ENCODE measurements at places on chromosomes 7 and 10.

DNA sequence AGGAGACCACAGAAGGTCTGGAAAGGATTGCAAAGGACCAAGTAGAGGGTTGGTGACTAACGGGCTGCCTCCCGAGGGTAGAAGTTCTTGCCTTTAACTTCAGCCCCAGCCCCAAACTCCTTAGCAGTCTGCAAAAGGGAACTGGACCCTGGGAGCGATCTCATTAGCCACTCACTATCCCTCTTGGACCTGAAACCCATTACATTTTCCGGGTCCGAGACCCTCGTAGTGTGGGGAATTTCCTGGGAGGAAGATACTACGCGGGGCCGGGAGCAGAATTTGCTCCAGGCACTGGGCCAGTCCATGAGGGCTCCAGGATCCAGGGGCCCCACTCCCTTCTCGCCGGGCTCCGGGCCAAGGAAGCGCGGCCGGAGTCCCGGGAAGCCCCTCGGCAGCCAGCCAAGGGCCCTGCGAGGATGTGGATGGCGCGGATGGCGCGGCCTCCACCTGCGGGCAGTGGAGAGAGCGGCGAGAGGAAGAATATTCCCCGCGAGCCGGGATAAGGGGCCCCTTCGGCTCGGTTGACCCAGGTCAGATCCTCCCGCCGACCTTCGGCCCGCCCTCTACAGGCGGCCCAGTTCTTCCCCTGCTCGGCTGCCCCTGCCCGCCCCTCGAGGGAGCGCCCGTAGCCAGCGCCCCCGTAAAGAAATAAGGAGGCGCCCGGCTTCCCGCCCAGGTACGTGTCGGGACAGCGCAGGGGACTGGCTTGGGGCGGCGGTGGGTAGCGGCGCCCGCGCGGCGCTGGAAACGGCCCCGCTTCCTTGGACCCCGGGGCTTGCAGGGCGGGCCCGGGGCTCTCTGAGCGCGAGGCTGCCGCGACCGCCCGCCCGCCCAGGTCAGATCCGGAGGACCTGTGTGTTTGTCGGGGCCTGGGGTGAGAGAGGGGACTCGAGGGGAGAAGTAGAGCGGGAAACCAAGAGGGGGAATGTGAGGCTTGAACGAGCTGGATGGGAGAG, at the start of gene MYO3A:
MYO3A (plus strand) TSS at position 577 of the 956 bp plus-strand sequence. CDS start 17,882 bp downstream, outside the sequence.
- DNase-seq: no peak

GRCh38 chr7:102080434-102081243, 206.0 kb upstream of the SH2B2 start:
- DNase-seq: no peak

DNA sequence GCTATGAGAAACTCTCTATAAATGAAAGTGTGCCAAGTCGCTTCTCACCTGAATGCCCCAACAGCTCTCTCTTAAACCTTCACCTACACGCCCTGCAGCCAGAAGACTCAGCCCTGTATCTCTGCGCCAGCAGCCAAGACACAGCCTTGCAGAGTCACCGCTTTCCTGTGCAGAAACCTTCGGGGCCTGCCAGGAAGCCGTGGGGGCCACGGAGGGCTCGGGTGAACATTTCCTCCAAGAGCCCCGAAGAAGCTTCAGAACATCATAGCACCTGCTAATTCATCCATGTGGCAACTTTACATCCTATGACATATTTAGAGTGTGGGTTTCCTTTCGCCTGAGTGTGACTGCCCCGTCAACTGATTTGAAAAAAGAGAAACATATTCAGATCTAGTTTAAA, 55.7 kb upstream of the PRSS58 start:
- DNase-seq: no peak

GRCh38 chr7:102396710-102397019, 502 bp downstream of the PRKRIP1 start:
- DNase-seq: no peak

- no peak for DNase-seq
Measured at GRCh38 chr10:72567421-72567820, 58.5 kb downstream of the MICU1 start.

DNA sequence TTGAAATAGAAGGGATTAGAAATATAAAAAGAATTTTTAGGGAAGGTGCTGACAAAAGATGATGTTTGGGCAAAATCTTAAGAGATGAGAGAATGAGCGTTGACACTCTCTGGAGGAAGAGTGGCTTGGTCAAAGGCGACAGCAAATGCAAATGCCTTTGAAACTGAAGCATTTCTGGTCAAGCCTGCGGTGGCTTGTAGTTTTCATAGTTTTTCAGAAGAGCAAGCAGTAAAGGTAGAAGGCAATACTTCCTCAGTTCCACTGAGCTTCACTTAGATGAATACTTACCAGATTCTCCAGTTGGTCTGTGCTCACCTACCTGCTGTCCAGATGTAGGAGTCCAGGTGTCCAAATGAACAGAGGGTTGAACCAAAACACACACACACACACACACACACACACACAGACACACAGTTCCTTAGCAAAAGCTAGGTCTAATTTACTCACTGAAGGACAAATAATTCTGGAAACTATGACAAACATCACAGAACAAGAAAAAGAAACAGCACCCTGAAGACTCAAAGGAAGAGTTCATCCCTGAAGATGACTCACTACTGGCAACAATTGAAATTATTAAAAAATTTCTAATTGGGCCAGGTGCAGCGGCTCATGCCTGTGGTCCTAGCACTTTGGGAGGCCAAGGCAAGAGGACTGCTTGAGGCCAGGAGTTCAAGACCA, 12.1 kb upstream of the STK17A start:
- no peak for DNase-seq

DNA sequence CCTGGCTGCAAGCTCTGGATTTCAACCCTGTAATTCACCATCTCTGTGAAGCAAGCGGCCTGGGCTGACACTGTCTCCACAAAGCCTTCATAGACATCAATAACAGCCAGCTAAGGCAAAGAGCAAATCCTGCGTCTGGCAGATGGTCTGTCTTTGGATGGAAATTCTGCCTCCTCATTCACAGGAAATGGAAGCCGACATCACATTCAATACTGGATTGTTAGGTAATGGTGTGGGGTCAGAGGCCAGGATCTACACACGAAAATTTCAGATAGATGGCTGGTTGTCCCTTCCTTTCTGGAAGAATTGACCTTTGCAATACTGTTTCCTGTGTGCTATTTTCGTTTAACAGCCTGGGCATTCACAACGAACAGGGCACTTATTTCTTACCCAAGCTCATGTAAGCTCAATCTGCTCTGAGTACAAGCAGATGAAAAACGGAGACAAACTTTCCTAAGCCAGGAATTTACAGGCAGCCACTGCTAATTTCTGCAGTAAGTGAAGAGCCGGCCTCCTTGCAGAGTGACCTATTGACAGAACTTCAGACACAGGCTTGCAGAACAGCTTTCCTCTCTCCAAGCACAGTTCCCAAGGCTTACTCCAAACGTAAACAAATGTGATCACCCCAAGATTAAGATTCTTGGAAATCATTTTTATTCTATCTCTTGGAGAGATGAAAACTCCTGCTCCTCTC, 3.1 kb upstream of the ADAM12 start:
- no peak for DNase-seq

GRCh38 chr10:133336577-133337369, at the start of gene CALY:
Gene CALY, minus strand, starts transcription at chr10:133336896. Its CDS starts 7,907 bp downstream, at chr10:133328989.
- DNase-seq: no peak

DNA sequence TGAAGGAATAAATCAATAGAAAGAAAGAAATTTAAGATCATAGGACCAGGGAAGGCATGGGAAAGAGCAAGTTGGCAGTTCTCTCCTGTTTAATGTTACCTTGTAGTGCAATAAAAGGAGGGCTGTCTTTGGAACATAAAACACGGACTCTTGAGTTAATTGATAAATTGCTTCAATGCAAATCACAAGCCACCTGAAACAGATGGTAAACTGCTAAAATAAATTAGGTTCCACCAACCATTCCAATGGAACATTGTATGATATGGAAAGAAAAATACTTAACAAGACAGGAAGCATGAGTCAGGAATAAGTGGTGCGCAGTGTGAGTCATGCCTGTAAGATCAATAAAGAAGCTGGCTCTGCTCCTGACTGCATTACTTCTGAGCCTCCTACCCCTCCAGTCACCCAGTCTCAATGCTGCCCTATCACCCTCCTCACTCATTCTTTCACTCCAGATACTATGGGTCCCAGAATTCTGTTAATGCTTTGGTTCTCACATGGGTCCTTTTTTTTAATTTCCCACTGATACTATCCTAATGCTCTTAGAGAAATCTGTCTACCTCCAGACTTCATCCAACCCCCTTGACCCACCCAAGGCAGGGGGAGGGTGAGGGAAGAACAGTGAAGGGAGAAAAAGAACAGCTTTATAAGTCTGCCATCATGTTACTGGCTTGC, 78.9 kb downstream of the LRRC17 start:
- no peak for DNase-seq

GRCh38 chr7:785416-785815, 46.9 kb upstream of the SUN1 start:
- no peak for DNase-seq

DNA sequence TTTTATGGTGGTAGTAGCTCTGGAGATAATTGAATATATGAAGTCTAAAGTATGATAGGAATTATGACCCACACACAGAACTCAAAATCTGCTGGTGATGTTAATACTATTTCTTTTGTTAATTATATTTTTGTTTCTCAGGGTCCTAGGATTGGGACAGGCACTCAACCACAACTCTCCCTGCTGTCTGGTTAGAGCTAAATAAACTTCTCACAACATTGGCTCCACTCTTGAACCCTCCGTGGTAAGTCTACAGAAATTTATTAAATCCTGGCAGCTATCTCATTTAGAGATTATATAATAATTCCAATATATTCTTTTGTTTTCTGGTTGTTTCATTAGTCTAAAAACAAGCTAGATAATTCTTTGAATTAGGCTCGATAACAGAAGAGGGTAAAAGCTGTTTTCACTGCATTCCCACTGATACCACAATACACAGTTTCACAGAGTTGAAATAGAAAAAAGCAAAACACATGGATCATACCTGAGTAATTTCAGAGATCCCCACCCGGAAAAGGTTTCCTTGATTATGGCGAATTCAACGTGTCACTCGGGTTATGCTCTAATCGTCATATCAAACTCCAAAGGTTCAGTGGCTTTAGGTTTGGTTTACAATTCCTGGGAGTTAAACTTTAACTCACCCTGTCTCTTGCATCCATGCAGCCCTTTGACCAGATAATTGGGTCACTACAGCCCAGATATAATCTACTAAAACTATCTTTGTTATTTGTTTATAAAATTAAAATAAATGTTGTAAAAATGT, at the start of gene A1CF:
A1CF (minus strand) TSS at position 531 of the 763 bp plus-strand sequence. CDS start 25,687 bp downstream, outside the sequence.
- DNase-seq: no peak

GRCh38 chr7:19116121-19117090, 1.0 kb downstream of the TWIST1 start:
- no peak for DNase-seq

DNA sequence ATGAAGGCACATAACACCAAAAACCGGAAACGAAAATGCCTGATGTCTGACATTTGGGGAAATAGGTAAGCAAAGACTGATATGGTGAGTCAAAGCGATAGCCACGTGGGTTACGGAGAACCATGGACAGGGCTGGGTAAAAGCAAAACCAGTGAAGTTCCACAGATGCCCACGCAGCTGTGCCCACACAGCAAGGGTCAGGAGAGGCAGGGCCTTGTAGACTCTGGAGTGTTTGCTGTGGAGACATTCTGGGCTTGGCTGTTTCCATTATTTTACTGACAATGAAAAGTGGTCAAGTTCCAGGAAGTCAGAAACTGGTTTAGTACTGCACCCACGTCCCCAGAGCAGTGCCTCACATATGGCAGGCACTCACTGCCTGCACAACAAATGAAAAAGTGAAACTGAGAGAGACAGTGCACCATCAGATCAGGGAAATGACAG, 148.7 kb downstream of the ZMYND11 start:
- DNase-seq: peak; percentile 48

GRCh38 chr7:141045842-141046620, 27.8 kb upstream of the TMEM178B start:
- DNase-seq: no peak

GRCh38 chr7:111835066-111835465, 272.8 kb upstream of the IMMP2L start:
- no peak for DNase-seq

- no peak for DNase-seq
Measured at GRCh38 chr10:129962031-129962871, 1.8 kb downstream of the EBF3 start.

DNA sequence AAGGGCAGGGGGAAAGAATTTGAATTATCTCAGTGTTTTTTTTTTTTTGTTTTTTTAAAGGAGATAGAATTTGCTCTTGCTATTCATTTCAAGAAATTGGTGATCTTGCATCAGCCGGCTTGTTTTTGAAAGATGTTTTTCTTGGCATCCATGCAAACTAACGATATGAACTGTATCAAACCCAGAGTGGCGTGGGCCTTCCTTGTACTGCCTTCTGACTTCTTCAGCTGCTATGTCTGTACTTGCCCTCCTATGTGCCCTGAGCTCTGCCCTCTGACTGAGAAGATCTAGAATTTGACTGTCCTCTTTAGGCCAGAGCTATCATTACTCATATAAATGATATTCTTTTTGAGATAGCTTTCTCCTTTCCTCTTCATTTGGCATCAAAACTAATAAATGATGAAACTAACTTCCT, 183.1 kb downstream of the EXOC4 start:
- no peak for DNase-seq

DNA sequence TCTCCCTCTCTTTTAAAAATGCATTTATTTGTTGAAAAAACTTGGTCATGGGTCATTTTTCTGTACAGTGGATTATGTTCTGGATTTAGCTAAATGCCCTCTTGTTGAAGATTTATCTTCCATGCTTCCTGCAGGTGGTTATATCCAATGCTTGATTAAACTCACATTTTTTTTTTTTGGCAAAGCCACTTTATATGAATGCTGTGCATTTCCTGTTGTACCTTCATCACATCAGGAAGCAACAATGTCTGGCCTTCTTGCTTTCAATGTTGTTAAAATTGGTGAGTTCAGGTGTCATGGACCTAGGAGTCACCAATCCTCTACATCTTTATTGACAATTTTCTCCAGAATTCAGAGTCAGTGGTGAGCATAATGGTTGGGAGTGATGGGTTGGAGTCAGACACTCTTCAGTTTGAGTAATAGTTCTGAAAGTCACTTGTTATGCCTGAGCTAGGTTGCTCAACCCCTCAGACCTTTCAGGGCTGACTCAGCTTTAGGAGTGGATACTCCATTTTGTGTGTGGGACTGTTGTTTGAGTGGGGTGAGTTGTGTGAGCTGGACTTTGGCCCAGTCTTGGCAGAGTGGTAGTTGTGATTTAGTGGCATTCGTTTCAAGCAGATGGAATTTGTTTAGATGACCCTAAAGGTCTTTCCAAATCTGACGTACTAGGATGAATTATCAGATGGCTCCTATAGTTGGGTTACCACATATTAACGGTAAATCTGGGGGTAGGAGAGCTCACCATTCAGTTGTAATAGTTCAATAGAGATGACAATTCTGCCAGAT, 213.5 kb upstream of the ZNF32 start:
- no peak for DNase-seq

GRCh38 chr10:4331150-4331549, 494.9 kb upstream of the AKR1E2 start:
- no peak for DNase-seq

- no peak for DNase-seq
Measured at GRCh38 chr7:100107890-100108289, 6.4 kb downstream of the AP4M1 start.

All from stimulated activated CD8-positive, alpha-beta memory T cell treated with anti-CD3 and anti-CD28 coated beads, Interleukin-7, amount 100 ng/mL, for 48 hours (primary cell).